Spleen (tissue), 13 donors: ENCODE measurements at places on chromosomes 5 and 9. TPM values are rescaled to one million over a fixed set of nuclear protein-coding genes. Genes with fewer than 3 reads are reported as not detected.

The ORM2 gene
- total RNA-seq: not detected

The SLC6A3 gene
- not detected for total RNA-seq

The ZCCHC10 gene
- total RNA-seq: 17.1 TPM

The DNM1 gene
- total RNA-seq: 2.0 TPM

The CCDC171 gene
- 1.9 TPM for total RNA-seq

The C1QTNF2 gene
- 0.16 TPM for total RNA-seq

The HEMGN gene
- 0.76 TPM for total RNA-seq

The FAM78A gene
- 40.3 TPM for total RNA-seq

DNA sequence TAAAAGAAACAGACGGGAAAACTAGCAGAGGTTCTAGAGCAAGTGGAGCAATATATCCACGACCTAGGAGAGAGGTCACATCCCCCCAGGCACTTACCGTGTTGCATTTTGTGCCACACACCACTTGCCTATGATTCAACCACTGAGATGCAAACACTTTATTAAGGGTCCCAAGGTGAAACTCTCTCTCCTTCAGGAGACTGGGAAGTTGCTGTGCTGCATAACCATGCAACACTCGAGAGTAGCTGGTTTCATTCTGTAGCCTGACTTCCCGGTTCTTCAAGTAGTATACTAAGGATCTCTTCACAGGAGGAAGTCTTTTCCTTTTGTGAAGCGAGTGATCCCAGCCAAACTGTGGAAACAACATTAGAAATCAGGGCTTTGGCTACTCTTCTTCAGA is 1.6 kb downstream of the DCAF12 start:
- no peaks in the 10 kb centered on the region for H3K27me3 ChIP-seq
- peaks cover 41% of the 10 kb centered on the region for H3K4me1 ChIP-seq
- peak overlapping the region; percentile 84 for H3K4me3 ChIP-seq
- peaks cover 40% of the 10 kb centered on the region for H3K36me3 ChIP-seq

GRCh38 chr9:100111235-100111634 is 12.2 kb downstream of the INVS start:
- DNase-seq: no peak
- peaks cover 72% of the 10 kb centered on the region for H3K36me3 ChIP-seq
- no peaks in the 10 kb centered on the region for H3K27me3 ChIP-seq
- no peak overlapping the region for H3K27ac ChIP-seq

DNA sequence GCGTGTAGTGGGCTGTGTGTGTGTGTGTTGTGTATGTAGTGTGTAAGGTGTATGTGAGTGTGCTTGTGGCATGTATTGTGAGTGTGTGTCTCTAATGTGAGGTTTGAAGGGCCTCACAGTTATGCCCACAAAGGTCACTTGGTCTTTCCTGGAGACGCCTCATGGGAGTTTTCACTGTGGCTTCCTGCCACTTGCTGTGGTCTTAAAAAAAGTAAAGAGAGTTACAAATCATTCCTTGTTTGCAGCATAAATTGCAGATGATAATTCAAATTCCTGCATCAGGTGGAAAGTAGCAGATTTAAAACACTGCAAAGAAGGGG is 72.6 kb downstream of the TENT4A start:
- DNase-seq: no peak
- no peaks in the 10 kb centered on the region for H3K27me3 ChIP-seq
- H3K27ac ChIP-seq: no peak overlapping the region
- H3K4me1 ChIP-seq: no peaks in the 10 kb centered on the region
- no peaks in the 10 kb centered on the region for H3K36me3 ChIP-seq

GRCh38 chr9:11551106-11551505 is 938.3 kb upstream of the PTPRD start:
- H3K4me3 ChIP-seq: no peak overlapping the region
- no peaks in the 10 kb centered on the region for H3K27me3 ChIP-seq
- no peak overlapping the region for H3K27ac ChIP-seq
- no peak for DNase-seq

DNA sequence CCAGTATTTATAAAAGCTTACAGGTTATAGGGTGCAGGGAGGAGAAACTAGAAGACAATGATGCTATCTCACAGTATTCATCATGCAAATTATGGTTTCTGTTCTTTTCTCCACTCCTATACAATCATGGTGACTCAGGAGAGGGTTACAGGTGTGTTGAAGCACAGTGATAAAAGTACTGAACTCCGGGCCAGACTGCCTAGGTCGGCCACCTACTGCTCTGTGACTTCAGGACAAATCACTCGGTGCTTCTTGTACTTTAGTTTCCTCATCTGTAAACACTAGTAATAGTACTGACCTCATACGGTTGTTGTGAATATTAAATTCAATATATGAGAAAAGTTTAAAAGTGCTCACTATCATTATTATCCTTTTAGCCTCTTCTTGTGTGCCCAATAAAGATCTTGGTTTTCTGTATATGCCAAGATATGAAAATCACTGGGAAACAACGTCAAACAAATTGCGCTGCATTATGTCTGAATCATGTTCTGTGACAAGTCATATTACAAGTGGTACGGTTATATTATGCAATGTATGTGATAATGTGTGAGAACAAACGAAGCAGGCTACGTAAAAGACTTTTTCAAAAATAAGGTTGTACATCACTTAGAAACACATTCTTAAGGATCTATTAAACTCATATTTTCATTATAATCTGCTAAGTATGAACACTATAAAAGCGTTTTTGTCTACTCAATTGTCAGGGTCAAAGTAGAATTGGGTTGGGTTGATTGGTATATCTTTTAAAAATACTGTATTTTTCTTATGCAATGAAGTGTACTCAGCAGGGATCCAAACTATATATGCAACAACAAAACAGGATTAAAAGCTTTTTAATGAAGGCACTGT is 153.3 kb downstream of the EFNA5 start:
- DNase-seq: no peak
- no peak overlapping the region for H3K4me3 ChIP-seq

DNA sequence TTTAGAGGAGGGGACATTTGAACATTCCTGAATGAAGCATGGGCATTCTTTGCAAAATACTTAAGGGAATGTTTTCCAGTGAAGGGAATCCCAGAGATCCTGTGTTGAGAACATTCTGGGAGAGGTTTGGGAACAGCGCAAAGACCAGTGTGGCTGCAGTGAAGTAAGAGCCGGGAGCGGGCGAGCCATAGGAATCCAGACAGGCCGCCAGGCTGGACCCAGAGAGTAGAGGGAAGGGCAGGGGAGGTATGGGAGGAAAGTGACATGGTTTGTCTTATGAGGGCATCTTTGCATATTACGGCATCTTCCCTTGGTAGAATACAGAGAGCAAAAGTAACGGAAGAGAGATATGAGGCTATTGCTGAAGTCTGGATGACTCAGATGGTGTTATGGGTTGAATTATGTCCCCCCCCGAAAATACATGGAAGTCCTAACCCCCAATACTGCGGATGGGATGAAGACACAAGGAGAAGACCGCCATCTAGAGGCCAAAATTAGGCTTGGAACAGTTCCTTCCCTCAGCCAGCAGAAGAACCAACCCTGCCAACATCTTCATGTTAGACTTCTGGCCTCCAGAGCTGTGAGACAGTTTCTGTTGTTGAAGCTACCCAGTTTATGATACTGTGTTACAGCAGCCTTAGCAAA is 268.2 kb downstream of the MAST4 start:
- no peaks in the 10 kb centered on the region for H3K27me3 ChIP-seq
- H3K4me1 ChIP-seq: no peaks in the 10 kb centered on the region
- no peaks in the 10 kb centered on the region for H3K36me3 ChIP-seq
- no peak overlapping the region for H3K4me3 ChIP-seq

GRCh38 chr9:38482918-38483592 is 58.8 kb upstream of the IGFBPL1 start:
- no peaks in the 10 kb centered on the region for H3K4me1 ChIP-seq
- no peak for DNase-seq
- H3K4me3 ChIP-seq: no peak overlapping the region
- no peak overlapping the region for H3K27ac ChIP-seq

DNA sequence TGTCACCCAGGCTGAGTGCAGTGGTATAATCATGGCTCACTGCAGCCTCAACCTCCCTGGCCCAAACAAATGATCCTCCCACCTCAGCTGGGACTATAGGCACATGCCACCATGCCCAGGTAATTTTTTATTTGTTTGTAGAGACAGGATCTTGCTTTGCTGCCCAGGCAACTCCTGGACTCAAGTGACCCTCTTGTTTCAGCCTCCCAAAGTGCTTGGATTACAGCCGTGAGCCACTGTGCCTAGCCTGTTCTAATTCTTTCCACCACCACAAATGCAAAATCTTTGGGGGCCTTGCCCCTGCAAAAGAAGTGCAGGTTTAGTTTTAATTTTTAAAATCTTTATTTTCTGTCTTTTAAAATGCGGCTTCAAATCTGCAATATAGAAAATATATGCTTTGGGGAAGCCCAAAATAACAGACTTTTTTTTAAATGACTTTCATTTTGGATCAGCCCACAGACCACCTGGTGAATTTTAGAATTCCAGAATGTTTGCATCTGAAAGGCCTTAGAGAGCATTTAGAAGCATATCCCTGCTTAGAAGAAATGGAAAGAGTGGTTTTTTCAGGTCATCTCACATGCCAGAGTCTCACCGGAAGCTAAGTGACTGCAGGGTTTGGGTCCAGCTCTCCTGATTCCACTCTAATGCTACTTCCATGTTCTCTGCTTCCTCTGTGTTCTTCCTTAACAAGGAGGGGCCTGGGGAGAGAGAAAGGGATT is 111.4 kb upstream of the FER start:
- no peak overlapping the region for H3K4me3 ChIP-seq
- H3K27ac ChIP-seq: no peak overlapping the region
- DNase-seq: no peak
- H3K27me3 ChIP-seq: no peaks in the 10 kb centered on the region
- H3K36me3 ChIP-seq: no peaks in the 10 kb centered on the region

- no peak overlapping the region for H3K4me3 ChIP-seq
- no peak for DNase-seq
- H3K27me3 ChIP-seq: no peaks in the 10 kb centered on the region
- H3K4me1 ChIP-seq: peaks cover 10% of the 10 kb centered on the region
- peaks cover 100% of the 10 kb centered on the region for H3K36me3 ChIP-seq
Observed at GRCh38 chr5:148403344-148403743, 19.6 kb downstream of the FBXO38 start.

DNA sequence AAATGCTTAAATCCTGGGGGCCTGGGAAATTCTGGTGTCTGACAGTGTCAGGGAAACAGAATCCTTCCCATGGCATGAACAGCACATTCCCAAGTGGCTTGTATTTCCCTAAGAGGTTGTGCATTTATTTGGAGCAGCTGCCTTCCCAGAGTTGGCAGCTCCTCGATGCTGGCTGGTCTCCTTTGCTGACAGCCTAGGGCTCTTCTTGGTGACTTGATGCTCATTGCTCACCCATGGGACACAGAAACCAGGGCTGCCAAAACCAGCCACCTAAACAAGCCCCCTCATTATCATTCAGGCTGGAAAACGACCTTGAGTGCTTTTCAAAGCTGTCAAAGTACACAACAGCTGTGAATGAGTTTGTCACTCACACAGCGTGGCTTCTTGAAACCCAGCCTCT is 24.2 kb downstream of the ENHO start:
- H3K4me1 ChIP-seq: peaks cover 8% of the 10 kb centered on the region
- no peak overlapping the region for H3K4me3 ChIP-seq
- no peaks in the 10 kb centered on the region for H3K27me3 ChIP-seq
- H3K27ac ChIP-seq: no peak overlapping the region
- no peaks in the 10 kb centered on the region for H3K36me3 ChIP-seq
- DNase-seq: peak; percentile 32

- H3K4me3 ChIP-seq: no peak overlapping the region
- peaks cover 21% of the 10 kb centered on the region for H3K4me1 ChIP-seq
- no peak overlapping the region for H3K27ac ChIP-seq
- DNase-seq: no peak
Observed at GRCh38 chr5:141941779-141942178, 16.2 kb downstream of the PCDH12 start.

- H3K27ac ChIP-seq: no peak overlapping the region
- H3K27me3 ChIP-seq: no peaks in the 10 kb centered on the region
- H3K36me3 ChIP-seq: no peaks in the 10 kb centered on the region
- DNase-seq: no peak
- H3K4me1 ChIP-seq: peaks cover 15% of the 10 kb centered on the region
- H3K4me3 ChIP-seq: no peak overlapping the region
Observed at GRCh38 chr5:43315682-43316081, 2.5 kb upstream of the HMGCS1 start.

GRCh38 chr9:132782037-132782436 is 96.0 kb downstream of the AK8 start:
- H3K36me3 ChIP-seq: no peaks in the 10 kb centered on the region
- DNase-seq: no peak
- no peak overlapping the region for H3K27ac ChIP-seq
- H3K4me3 ChIP-seq: no peak overlapping the region
- no peaks in the 10 kb centered on the region for H3K4me1 ChIP-seq

- H3K36me3 ChIP-seq: peaks cover 12% of the 10 kb centered on the region
- H3K27me3 ChIP-seq: no peaks in the 10 kb centered on the region
- H3K4me1 ChIP-seq: no peaks in the 10 kb centered on the region
Observed at GRCh38 chr5:80860924-80861613, 99.1 kb upstream of the RASGRF2 start.
